ENCODE measurements at places on chromosomes 4 and X.

- no peak for DNase-seq
These were observed 704.6 kb downstream of the SMARCA1 start for GRCh38 chrX:128818690-128819089.

GRCh38 chr4:23438764-23439163 lies 451.1 kb downstream of the PPARGC1A start:
- DNase-seq: no peak

- DNase-seq: no peak
These were observed 47.7 kb upstream of the MGST2 start for GRCh38 chr4:139617702-139618490.

- DNase-seq: peak; percentile 15
These were observed 48.6 kb downstream of the MAGEA9 start for GRCh38 chrX:149830192-149830873.

DNA sequence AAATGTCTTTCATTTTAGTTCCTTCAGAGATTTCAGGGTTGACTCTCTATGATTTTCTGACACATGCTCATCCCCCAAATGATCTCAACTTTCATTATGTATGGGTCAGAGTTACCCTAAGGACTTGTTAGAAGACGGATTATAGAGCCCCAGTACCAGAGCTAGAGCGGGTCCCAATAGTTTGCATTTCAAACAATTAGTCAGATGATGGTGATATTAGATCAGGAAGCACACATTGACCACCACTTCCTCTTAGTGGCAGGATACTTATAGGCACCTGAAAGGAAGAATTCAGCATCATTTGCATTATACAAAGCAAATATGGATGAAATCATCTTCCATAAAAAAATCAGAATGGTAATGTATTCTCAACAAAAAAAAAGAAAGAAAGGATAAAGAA lies 106.1 kb downstream of the GALNTL6 start:
- DNase-seq: no peak

DNA sequence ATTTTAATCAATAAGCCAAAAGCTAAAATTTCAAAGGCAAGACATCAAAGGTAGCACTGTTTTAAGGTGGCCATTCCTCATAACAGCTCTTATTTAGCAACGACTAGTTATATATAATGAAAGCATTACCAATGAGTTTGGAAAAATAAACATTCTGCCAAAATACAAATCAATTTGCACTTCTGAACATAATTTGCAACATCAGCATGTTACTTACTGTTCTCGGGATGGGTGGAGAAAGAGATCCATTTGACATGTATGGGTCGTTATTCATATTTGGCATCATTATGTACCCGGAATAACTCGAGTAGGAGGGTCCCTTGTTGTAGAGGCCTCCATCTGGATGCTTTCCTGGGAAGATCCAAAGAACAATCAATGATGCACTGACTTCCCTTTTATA lies 5.4 kb downstream of the LEF1 start:
- DNase-seq: no peak

DNA sequence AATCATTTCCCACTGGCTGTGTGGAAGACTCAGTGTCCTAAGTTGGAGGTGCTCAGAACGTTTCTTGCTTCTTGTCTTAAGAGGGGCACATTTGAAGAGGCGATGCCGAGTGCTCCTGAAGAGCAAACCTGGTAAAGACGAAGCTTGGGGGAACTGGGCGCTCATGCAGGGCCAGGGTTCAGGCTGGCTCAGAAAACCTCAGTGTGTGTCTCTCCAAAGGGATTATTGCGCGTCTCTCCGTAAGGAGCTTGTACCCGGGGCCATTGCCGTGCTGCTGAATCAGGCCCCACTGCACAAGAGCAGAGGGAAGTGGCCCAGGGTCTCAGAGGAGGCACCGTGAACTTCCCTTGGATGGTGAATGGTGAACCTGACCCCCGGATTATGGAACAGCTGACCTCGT lies 44.4 kb downstream of the PSAPL1 start:
- DNase-seq: no peak

- DNase-seq: no peak
These were observed 572.9 kb upstream of the ZFP42 start for GRCh38 chr4:187422655-187423054.

GRCh38 chr4:150235808-150236271 lies 157.6 kb downstream of the DCLK2 start:
- no peak for DNase-seq

DNA sequence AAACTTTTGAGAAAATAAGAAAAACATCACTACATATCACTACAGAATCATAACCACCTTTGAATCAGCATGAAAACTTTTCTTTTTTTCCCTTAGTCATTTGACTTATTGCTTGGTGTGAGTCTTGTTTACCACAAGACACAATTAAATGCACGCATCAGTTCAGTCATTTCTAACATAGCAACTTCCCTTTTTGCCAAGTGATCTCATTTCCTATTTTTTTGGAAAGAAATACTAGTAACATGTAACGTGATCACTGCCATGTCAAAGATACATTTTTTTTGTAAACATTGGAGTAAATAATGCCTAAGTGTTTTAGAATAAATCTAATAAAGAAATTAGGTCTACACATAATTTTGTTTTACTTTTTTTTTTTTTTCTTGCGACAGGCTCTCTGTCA lies 5.1 kb upstream of the CXCL8 start:
- DNase-seq: no peak

DNA sequence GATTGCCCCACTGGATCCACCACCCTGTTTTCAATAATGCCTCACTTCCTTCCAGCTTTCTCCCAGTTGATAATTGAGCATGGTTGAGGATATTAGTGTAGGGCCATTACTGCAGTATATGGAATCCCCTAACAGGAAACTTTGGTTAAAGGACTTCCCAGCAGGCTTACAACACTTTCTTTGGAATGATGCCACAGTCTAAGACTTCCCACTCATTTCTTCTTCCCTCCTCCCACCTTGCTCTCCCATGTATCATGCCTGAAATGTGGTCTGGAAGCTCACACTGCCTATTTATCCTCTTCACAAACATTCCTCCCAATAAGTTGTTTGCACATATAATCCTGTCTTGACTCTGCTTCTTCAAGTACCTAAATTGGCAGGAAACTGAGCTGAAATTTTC lies 863.3 kb downstream of the CENPC start:
- no peak for DNase-seq

- no peak for DNase-seq
These were observed 97.9 kb downstream of the NEUROG2 start for GRCh38 chr4:112418092-112418491.

DNA sequence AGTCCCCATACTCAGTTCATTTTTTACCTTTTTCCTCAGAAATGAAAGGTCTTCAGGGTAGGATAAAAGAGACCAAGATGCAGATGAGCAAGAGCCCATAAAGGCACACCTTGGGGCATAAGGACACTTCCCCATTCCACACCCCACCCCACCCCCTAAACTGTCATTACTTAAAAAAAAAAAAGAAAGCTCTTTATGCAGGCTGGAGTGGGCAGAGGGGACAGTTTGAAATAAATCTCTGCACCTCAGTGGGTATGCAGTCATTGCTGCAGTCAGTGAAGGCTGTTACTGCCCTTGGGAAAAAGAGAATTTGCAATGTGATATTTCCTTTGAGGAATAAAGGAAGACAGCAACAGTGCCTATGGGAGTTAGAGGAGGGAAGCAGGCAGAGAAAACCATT lies 137.5 kb downstream of the ANK2 start:
- DNase-seq: no peak

DNA sequence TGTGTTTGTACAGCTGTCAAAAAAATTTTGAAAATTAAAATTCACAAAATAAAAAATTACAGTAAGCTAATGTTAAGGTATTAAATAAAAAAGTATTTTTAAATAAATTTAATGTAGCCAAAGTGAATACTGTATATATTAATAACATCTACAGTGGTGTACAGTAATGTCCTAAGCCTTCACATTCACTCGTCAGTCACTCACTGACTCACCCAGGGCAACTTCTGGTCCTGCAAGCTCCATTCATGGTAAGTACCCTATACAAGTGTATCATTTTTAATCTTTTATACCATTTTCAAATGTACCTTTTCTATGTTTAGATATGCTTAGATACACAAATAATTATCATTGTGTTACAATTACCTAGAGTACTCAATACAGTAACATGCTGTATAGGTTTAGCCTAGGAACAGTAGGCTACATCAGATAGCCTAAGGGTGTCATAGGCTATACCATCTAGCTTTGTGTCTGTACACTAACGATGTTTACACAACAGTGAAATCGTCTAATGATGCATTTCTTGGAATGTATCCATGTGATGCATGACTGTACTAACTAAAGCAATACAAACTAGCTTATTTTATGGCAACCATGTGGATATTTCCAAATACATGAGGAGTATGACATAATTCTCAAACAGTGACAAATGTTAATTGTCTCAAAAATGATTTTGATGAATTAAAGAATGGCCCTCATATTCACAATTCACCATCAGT lies 13.7 kb downstream of the DDX60 start:
- DNase-seq: no peak

DNA sequence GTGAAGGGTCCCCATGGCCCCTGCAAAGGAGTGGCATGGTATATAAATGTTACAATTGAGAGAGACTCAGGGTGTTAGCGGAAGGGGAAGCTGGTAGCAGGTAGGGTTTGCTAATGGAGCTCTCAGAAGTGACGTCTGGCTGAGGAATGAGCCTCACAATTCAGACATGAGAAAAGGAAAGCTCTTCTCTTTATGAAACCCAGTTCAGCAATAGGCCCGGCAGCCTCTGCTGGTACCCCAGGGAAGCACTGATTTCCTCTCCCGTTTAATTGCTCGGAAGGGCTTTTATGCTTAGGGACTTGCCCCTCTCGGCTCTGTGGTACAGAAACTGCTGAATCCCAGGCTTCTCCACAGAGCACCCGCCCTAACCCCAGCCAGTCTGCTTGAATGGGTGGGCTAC lies 19.4 kb upstream of the AFAP1 start:
- DNase-seq: no peak

GRCh38 chrX:41322821-41323603 lies 10.9 kb upstream of the DDX3X start:
- no peak for DNase-seq

- DNase-seq: no peak
These were observed 14.1 kb downstream of the DKC1 start for GRCh38 chrX:154776753-154777152.

DNA sequence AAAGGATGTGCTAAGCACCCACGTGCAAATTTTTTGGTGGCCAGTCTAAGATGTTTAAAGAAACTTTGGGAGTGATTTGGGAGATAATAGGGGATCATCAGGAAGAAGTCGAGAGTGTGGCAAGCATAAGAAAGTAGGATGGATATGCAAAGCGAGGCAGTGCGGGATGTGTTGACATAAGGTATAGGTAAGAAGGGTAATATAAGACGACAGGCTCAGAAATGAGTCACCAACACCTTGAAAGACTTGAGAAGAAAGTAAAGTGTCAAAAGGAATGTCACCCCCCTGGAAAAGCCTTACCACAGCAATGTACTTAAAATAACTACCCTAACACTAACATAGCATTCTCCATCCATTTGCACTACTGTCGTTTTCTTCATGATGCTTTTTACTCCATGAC lies 69.8 kb upstream of the BMP2K start:
- DNase-seq: no peak

DNA sequence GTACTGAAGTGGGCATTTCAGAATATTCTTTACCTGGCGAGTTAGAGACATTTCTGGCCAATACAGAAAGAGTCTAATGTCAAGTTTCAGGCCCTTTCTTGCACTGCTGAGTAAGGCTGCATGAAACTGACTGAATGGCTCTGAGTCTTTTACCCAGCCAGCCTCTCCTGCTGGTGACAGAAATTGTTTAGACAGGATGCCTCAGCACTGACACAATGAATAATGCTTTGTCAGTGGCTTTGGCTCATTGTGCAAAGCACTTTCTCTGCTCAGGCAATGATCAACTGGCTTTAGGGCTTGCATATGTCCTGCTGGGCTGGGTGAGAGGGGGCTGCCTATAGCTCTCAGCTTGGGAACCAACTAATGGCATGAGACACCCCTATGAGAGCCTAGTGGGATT lies 45.5 kb downstream of the CLNK start:
- no peak for DNase-seq

DNA sequence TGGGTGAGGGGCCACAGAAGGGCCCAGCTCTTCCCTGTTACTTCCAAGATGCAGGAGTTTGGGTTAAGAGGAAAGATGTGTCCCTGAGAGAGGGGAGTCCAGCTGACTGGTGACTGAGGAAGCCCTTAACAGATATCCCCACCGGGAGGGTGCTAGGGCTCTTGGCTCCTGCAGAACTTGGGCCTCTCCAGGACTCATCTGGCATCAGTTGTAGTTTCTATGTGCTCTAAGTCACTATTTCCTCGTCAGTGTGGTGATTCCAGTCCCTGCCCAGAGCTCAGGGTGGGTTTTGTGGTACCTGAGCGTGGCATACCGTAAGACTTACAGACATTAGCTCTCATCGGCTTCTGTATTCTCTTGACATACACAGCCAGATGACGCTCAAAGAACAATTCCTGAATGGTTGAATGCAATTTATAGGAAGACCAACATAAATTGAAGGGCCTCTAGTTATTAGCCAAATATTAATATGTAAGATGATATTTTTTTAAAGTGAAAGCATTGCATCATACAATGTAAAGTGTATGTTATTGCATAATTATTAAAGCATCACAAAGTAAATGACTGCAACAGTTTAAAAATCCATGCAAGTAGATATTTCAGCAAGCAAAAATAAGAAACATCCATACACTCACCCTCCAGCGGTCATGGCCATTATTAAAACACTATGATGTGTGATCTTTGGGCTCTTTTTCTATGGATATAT lies 195.5 kb downstream of the PTTG2 start:
- no peak for DNase-seq

DNA sequence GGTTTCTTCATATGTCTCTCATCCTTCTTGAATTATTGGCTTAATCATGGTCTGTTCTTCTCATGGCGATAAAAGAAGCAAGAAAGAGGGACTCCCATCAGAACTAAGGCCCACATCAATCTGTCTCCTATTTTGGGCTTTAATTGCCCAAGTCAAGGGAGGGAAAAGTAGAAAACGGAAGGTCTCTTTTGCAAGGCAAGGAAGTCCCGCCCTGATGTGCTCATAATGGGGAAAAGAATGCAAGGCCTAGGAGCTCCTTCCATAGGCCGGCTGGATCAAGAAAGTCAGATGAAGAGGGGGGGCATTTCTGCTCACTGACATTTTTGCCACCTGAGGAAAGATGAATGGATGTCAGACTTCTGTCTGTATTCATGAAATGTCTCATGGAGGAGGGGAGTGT lies 127.7 kb upstream of the RPS6KA3 start:
- DNase-seq: no peak
